ENCODE measurements at places on chromosomes 6 and 20.

DNA sequence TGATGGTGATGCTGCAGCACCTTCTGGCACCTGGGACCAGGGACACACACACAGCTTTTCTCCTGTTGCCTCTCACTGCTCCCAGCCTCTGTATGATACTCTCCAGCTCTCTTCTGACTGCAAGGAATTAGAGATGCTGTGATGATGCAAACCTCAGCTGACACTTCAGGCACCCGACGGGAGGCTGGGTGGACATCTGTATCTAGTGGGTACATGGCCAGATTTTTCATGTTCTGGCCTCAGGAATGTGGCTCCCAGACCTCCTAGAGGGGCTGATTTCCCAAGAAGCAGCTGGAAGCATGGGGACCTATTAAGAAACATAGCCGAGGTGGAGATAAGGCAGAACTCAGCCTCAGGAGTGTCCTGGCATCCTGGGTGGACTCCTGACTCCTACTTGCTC is 6.8 kb upstream of the EPB41L1 start:
- no peak for DNase-seq

DNA sequence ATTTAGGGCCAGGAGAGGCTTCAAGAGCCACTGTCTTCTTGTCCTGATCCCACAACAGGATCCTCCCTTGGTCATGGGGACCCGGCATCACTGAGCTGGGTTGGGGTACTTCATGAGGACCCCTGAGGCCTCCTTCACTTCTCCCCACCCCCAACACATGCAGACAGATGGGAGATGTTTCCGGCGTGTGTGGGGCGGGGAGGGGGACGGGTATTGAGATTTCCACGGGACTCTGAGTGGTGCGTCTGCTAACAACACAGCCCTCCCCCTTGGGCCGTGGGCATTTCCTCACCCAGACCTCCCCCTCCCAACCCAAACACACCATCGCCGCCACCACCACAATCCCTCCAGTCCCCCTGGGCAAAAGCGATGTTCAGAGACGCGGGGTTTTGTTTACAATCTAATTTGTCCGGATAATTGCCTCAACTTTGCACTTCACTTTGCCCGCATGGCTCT is 906 bp upstream of the FOXP4 start:
- no peak for DNase-seq

- no peak for DNase-seq
Observed at GRCh38 chr6:117270843-117271507, 5.6 kb downstream of the VGLL2 start.

DNA sequence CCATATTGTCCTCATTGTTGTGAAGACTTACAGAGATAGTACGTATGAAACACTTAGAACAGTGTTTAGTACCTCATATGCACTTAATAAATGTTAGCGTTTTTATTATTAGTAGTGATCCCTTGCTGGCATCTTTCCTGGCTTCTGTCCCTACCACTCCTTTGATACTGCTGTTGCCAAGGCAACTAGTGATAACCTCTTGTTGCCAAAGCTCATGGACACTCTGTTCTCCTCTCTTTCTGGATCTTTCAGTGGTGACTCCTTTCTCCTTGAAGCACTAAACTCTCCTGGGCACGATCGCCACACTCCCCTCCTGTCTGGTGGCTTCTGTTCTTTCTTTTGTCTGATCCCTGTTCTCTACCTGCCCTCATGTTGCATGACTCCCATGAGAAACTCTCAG is 83.5 kb downstream of the FOXO3 start:
- no peak for DNase-seq

DNA sequence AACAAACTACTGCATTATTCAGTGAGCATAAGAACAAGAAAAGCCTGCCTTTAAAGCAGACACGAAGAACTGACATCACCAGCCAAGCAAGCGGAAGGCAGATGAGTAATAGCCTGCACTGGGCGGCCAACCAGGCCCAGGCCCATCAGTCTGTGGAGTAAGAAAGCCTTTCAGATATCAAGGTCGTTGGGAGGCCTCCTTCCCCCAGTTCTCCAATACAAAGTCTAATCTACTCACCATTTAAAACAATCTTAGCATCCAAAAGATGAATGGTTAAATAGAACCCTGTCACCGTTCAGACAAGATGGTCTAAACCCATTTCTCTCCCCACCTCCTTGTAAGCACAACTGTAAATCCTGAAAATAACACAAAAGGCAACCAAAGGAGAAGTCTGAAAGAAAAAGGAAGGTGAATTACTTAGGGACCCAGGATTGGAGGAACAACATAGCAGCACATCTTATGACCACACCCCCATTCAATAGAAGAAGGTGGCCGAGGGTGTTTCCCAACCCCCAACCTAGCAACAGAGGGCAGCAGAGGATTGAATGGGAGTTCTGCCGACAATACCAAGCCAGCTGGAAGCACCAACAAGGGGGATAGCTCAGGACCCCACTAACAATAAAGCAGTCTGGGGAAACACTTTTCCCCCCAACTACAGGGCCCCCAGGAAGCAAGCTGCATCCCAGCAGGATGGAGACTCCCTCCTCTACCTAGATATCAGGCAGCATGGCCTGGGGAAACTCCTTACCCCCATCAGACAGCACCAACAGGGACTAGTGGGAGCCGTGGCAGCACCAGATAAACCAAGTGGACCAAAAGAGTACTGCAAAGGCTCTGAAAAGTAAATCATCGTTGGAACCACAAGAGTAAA is 67.9 kb downstream of the ZHX3 start:
- no peak for DNase-seq

DNA sequence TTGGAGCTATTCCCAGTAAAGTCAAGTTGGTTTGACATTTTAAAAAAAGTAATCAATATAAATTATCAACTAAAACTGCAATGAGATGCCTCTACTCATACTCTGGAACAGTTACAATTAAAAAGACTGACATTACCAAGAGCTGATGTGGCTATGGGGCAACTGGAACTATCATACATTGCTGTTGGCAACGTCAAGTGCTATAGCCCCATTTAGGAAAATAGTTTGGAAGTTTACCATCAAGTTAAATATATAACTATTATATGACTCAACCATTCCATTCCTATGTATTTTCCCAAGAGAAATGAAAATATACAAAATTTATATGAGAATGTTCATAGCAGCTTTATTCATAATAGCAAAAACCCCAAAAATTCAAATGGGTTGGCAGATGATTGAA is 111.4 kb upstream of the HDGFL1 start:
- no peak for DNase-seq

DNA sequence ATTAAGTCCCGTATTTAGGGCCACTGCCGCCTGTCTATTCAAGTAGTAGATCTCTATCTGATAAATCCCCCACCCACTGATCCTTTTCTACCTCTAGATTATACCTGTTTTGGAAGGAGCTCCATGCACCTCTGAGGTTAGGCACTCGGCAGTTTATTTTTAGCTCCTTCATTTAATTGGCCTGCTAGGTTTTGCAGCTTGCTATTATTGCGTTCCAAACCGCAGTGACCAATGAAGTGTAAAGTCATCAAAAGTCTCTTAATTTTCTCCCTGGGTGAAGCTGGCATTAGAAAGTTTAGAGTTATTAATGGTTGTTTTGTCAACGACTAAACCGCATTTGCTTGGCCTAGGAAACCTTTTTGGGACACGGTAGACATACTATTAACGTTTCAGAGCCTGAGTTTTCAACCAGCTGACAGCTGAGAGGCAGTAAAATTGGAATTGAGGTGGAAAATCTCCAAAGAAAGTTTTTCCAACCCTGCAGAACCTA is 60.0 kb downstream of the RFPL4B start:
- no peak for DNase-seq

DNA sequence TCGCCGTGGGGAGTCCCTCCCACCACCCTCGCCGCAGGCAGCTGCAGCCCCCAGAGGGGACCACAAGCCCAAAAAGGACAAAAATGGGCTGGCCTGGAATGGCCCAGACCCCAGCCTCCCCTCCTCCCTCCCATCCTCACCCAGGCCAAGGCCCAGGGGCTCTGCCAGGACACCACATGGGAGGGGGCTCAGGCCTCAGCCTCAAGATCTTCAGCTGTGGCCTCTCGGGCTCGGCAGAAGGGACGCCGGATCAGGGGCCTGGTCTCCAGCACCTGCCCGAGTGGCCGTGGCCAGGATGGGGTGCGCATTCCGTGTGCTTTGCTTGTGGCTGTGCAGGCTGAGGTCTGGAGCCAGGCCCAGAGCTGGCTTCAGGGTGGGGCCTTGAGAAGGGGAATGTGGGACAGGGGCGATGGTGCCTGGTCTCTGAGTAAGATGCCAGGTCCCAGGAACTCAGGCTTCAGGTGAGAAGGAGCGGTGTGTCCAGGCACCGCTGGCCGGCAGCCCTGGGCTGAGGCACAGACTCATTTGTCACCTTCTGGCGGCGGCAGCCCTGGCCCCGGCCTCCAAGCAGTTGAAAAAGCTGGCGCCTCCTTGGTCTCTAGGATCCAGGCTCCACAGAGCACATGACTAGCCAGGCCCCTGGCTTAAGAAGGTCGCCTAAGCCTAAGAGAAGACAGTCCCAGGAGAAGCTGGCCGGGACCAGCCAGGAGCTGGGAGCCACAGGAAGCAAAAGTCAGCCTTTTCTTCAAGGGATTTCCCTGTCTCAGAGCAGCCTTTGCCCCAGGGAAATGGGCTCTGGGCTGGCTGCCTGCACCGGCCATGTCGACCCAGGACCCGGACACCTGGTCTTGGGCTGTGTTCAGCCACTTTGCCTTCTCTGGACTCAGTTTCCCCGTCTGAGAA is 35.2 kb upstream of the MRGBP start:
- DNase-seq: no peak

DNA sequence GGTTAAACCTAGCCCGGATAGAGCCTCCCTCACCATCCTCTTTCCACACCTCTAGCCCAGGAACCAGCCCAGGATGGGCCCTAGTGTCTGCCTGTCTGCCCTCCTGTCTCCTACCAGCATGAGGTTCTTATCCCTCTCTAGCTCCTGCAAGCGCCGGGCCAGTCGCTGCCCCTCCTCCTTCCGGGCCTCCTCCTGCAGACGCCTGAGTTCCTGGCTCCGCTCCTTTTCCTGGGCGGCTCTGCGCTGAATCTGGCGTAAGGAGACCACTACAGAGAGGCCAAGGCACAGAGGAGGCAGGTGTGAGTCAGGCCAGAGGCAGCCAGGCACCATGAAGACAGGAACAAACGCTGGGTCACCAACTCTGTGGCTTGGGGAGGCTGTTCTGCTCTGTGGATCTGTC is 4.3 kb upstream of the PSORS1C2 start:
- DNase-seq: no peak

DNA sequence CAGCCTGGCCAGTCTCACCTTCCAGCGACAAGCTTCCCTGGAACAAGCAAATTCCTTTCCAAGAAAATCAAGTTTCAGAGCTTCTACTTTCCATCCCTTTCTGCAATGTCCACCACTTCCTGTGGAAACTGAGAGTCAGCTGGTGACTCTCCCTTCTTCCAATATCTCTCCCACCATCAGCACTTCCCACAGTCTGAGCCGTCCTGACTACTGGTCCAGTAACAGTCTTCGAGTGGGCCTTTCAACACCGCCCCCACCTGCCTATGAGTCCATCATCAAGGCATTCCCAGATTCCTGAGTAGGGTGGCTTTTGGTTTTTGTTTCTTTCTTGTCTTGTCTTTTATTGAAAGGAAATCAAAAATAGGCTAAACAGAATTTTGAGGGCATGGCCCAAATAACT is 24.3 kb downstream of the MYCT1 start:
- no peak for DNase-seq

GRCh38 chr6:159616456-159616855 is 76.6 kb downstream of the SOD2 start:
- DNase-seq: no peak

DNA sequence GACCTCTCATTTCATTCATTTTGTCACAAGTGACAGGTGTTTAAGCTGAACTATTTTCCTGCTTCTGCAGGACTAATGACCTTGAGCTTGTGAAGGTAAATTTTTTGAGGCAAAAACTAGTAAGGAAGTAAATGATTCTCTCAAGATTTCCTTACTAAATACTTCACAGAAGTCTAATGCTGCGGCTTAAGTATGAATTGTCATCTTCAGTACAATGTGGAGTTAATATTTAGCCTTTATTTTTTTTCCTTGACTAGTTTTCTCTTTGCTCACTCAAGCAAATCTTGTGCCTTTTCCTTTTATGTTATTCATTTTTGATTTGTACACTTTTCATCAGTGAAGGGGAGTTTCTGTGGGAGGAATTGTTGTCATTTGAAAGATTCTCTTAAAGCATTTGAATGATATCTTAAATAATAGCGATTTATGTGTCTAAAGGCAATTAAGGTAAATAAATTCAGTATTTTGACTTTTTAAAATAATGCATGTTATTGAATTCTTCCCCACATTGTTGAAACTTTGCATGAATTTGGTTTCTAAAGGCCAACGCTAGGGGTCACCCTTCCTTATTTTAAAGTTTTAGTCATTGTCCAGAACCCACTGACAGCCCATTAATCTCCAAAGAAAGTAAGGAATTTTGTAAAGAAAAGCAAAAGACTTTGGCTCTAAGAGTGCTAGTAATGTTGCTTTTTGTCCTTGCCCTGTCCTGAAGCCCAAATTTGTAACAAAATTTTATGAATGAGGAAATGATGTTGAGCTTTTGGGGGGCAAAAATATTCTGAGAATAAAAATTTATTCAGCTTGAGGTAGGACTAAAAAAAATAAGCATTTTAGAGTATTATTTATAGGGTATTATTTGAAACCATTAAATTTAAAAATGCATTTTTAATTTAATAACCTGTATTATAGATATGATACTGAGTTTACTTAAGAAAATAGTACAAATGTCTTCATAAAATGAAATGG is 157.4 kb upstream of the LAMA2 start:
- DNase-seq: no peak

GRCh38 chr20:64093013-64093503 is 8.9 kb upstream of the LKAAEAR1 start:
- no peak for DNase-seq
